Stimulated activated CD8-positive, alpha-beta memory T cell treated with anti-CD3 and anti-CD28 coated beads, Interleukin-7, amount 100 ng/mL, for 48 hours (primary cell): ENCODE measurements at places on chromosomes 11 and 22.

GRCh38 chr11:23313001-23313400 lies 452.7 kb upstream of the CCDC179 start:
- DNase-seq = no peak

GRCh38 chr11:117916956-117917355 lies 12.2 kb downstream of the TMPRSS13 start:
- DNase-seq = no peak

DNA sequence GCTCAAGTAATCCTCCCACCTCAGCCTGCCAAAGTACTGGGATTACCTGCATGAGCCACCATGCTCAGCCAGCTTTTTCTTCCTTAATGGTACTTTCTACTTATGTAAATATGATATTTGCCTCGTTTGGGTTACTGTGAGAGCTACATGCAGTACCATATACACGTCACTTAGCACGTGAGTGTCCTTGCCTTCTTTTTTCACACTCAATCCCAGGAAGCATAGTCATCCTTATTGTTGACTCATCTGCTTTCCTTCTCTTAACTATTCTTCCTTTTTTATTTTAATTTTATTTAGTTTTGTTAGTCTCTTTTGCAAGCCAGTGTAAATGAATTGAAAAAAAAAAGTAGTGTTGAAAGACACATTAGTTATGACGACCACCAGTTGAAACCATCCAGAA lies 205.9 kb downstream of the HIPK3 start:
- DNase-seq = no peak

- DNase-seq = no peak
These were observed 19.4 kb downstream of the NFAM1 start for GRCh38 chr22:42412744-42413333.

DNA sequence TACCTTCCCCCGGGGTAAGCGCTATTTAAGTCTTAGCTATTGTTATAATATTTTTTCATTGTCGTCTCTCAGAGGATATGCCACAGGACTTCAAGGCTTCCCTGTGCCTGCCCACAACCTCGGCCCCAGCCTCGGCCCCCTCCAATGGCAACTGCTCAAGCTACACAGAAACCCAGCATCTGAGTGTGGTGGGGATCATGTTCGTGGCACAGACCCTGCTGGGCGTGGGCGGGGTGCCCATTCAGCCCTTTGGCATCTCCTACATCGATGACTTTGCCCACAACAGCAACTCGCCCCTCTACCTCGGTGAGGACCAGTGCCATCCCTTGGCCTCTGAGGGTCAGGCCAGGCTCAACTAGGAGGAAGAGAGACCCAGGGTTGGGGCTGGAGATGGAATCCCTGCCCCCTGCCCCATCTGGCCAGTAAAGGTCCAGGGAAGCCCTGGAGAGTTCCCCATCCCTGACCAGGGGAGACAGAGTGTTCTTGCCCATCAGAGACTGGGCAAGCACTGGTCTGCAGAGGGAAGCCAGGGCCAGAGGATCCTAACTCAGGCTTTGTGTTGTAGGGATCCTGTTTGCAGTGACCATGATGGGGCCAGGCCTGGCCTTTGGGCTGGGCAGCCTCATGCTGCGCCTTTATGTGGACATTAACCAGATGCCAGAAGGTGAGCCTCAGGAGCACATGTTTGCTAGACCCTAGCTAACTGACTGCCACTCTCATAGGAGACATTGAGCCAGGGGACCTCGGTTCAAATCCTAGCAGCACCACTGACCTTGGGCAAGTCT lies 18.4 kb downstream of the SLCO2B1 start:
- DNase-seq = no peak

- DNase-seq = no peak
These were observed 63.3 kb upstream of the RTL6 start for GRCh38 chr22:44561139-44561840.

- DNase-seq = no peak
These were observed 30.8 kb downstream of the SYTL2 start for GRCh38 chr11:85779956-85780640.

- DNase-seq = no peak
These were observed 957.2 kb downstream of the BRD1 start for GRCh38 chr22:48870436-48870835.
